ENCODE measurements at places on chromosomes 4 and X.

DNA sequence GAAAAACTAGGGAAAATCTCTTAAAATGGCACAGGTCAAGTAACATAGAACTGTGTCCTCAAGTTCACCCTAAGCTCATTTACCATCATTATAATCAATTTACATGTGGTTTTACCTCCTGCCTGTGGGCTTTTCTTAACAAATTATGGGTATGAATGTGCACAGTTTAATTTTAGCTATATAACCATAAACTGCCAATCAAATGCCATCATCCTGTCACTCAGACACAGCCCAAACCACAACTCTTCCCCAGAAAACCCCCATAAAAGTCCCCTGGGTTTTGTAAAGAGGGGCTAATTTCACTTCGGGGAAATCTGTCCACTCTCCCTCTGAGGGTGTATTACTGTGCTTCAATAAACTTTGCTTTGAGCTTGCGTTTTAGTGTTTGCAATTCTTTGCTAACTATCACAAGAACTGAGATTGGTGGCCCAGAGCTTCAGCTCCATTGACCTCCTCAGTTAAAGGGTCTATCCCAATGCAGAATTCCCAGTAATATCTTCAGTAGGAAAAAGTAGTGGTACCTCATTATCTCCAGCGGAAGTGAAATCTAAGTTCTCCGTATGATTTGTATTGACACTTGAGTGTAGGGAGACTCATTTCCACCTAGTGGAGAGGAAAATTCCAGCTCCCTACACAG, 394.6 kb downstream of the SPOCK3 start:
- no peak for DNase-seq

DNA sequence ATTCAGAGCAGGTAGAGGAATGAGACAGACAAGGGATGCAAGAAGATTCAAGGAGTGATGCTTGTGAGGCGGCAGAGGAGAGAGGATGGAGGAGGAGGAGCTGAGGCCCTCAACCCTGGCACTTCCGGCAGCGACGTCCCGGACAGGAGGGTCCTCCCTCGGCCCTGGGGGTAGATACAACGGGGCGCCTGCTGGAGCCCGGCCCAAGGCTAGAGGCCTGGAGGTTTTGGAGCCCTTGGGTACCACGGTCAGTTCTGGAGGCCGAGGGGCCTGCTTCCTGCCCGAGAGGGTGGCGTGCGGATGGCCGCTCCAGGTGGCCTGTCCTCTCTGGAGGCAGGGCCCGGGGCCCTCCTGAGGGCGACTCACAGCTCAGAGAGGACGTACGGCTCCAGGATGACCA, 13.5 kb downstream of the SSR4 start:
- DNase-seq = no peak

GRCh38 chr4:39637586-39638353, 895 bp downstream of the SMIM14 start:
- peak; percentile 46 for DNase-seq

DNA sequence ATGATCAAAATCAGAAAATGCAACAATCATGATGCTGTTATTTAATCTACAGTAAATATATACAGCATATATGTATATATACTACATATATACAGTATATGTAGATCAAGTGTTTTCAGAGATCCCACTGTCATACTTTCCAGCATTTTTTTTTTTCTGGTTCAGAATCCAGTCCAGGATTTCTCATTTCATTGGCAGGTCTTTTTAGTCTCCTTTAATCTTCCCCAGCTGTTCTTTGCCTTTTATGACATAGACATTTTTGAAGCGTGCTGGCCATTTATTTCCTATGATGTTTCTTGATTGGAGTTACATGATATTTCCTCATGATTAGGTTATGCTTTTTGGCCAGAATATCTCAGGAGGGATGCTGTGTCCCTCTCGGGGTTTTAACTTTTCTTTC, 92.0 kb upstream of the TLR2 start:
- DNase-seq = no peak

DNA sequence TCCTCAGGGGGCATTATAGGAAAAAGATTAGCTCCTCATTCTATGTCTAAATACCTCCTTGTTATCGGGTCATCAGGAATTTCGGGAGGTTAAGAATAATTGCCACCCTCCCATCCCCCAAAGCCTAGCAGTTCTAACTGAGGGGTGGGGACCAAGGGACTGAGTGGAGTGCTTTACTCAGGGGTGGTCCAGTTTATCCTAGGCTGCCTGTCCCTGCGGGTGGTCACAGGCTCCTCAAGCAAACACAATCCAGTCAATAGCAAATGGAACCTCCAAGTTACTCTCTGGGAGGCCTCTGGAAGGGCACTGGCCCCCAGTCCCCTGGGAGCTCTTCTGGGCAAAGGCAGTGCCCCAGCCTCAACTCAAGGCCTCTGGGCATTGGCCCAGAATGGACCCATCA, 6.7 kb downstream of the ELF4 start:
- DNase-seq = no peak

- no peak for DNase-seq
Observed at GRCh38 chr4:112144546-112145325, 518 bp upstream of the FAM241A start.

GRCh38 chr4:110902500-110902899, 279.6 kb upstream of the PITX2 start:
- peak; percentile 14 for DNase-seq

DNA sequence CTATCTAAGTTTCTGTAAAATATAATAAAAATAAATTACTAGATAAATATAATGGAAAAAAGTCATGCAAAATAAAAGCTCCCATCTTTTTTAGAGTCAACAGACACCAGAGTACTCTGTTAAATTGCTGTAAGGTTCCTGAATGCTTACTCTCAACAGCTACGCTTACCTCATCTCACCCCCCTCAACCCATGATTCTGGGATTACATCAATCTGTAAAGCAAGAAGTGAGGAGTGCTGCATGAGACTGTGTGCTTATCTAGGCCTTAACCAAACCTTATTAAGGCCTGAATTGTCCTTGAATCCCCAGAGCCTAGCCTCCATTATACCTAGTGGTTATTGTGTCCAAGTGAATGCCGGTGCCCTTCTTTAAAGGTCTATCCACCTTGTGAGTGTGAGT, 735.8 kb downstream of the RPA4 start:
- DNase-seq = no peak

GRCh38 chrX:455199-455598, 68.5 kb upstream of the PPP2R3B start:
- DNase-seq = no peak

DNA sequence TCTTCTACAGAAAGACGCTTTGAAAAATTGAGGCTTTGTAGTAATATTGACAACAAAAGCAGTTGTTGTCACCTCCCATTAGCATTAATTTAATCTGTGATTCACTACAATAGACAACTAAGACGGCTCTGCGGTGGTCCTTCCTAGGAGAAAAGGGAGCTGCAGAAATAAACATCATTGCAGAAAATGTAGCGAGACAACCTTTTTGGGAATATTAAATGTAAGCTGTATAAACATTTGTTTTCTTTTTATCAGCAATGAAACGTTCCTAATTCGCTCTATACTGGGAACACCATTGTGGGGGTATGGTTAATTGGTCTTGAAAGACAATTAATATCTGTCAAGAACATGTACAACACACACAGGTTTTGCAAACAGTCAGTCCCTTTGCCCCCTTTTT, 583.3 kb upstream of the TENM3 start:
- no peak for DNase-seq

DNA sequence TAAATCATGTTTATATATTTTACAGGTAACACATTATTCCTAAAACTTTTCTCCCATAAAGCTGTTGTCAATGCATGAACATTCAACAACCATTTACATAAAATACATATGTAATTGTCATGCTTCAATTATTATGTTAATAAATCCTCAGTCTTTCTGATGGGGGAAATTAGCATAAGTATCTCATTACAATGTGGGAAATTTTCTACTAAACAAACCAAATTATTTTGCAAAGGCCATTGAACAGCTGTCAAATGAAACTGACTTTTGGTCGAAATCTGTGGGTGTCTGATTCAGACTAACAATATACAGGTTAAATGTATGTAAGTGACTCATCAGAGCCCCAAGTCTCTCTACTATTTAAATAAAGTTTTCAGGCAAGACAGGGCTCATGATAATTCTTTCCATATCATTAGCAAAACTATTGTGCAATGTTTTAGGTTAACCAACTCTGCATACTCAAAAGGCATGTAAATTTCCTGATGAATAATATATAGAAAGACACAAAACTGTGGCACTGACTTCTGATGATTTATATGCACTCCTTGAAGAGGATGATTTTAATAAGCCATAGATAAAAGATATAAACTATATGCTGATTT, 795.3 kb upstream of the AADAT start:
- DNase-seq = peak; percentile 4

- DNase-seq = no peak
Observed at GRCh38 chr4:175560604-175561003, 251.5 kb downstream of the GPM6A start.

- no peak for DNase-seq
Observed at GRCh38 chr4:87886083-87886482, 53.3 kb downstream of the MEPE start.

GRCh38 chrX:4850312-4850711, 1136.9 kb upstream of the PRKX start:
- no peak for DNase-seq

DNA sequence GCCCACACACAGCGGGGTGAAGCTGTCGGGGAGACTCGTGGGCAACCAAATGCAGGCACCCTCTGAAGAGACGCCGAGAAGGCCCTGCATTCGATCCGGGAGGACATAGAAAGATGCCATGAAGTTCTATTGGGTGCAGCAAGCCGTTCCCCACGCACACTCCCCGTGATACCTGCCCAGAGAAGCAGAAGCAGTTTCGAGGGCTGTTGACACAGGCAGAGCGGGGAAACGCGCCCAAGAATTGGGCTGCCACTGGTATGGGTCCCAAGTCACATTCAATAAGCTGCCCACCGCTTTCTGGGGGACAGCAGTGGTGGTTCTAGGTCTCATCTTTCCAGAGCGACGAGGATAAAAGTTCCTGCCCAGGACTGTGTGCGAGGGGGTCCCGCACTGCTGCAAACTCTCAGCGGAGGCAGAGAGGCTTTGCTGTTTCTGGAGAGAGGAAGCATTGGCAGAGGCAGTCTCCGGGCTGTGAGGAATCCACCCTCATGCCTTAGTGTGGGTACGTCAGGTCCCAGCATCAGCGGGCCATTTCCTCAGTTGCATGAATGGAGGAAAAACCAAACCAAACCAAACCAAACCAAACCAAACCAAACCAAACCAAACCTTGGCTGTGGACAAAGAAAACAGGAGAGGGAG, 10.1 kb downstream of the PITX2 start:
- DNase-seq = no peak

DNA sequence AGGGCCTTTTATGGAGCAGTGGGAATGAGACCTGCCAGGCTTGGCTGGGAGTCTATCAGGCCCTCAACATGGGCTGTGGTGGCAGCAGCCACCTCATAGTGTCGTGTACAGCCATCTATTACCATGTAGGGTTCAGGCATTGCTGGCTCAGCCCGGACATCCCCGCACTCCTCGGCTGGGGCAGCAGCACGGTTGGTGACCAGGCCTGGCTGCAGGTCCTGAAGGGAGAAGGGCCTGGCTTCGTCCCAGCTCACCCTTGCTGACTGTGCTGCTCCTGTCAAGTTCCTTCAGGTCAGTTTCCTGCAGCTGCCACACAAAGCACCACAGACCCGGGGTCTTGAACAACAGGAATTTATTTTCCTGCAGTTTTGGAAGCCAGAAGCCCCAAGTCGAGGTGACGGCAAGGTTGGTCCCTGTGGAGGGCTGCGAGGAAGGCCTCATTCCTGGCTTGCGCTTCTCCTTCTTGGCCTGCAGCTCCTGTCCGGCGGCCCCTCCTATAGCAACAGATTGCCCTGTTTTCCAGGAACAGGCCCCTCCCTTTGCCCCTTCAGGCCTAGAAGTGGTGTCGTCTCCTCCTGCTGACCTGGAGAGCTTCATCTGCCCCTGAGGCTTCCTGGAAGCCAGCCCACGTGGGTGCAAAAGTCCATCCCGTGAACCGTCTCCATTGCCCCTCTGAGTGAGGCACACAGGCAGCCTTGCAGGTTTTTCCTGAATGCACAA, 25.2 kb upstream of the SORCS2 start:
- DNase-seq = no peak

DNA sequence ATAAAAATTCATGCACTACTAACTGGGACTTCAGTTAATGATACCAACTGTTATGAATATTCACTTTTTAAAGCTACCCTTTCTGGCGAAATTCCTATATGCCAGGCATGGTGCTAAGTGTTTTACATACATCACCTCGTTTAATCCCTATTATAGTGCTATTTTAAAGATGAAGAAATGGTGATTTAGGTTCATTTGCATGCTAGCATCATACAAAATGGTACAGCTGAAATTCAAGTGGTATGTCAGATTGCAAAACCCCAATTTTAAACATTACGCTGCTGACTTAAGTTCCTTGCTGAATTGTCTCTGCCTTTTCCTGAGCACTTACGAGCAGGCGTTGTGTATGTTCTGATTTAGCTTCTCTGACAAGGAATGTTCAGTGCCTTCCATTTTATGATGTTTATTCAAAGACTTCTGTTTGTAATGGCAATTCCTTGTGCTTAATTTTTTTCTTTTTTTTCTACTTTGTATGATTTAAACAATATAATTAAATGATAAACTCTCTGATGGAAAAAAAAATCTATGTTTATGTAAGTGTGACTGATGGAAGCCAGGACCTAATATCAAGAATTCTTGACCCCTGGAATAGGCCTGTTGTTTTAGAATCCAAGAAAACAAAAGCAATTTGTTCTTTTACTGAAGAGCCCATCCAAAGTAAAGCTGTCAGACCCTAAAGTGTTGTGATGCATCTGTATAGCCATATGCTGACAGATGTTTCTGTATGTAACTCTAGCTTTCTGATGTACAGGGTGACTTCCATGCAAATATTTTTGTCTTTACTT, 148.1 kb downstream of the PCDH7 start:
- DNase-seq = no peak

GRCh38 chrX:10015355-10015722, 48.2 kb downstream of the CLDN34 start:
- no peak for DNase-seq

- DNase-seq = no peak
Observed at GRCh38 chrX:50671661-50672060, 142.3 kb downstream of the SHROOM4 start.

DNA sequence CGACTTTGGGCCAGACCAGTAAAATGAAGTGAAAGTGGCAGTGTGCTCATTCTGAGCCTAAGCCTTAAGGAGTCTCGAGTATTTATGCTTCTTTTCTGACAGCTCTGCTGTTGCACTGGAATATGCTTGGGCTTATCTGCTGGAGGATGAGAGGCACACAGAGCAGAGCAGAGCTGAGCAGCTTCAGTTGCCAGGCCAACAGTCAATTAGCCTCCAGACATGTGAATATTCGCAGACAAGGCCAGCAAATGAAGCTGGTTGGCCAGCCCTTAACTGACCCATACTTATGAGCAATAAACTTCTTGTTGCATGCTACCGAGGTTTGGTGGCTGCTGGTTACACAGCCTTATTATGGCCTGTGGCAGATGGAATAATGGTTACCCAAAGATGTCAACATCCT, 203.0 kb upstream of the GEMIN8 start:
- no peak for DNase-seq

- no peak for DNase-seq
Observed at GRCh38 chrX:106906361-106906760, 3.2 kb upstream of the RIPPLY1 start.

GRCh38 chr4:41935652-41936021, 408 bp downstream of the TMEM33 start:
- DNase-seq = peak; percentile 23

Data from RWPE1 (cell line).